ENCODE measurements at places on chromosomes 3 and 15.

DNA sequence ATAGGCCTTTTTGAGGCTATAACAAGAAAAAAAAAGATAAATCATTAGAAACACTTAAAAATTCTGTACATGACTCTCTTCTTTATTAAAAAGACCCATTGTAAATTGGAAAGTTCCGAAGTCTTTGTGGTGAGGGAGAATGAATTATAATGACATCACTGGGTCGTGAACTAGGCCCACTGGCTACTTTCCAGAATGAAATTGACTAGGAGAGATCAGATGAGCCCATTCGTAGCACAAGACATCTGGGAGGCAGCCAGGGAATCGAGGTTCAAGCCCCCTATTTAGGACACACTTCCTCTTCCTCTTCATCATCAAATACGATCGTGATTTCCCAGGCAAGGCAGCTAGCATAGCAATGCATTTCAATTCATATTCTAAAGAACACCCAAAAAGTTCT lies 889.8 kb upstream of the NR2F2 start:
- no peak for DNase-seq

DNA sequence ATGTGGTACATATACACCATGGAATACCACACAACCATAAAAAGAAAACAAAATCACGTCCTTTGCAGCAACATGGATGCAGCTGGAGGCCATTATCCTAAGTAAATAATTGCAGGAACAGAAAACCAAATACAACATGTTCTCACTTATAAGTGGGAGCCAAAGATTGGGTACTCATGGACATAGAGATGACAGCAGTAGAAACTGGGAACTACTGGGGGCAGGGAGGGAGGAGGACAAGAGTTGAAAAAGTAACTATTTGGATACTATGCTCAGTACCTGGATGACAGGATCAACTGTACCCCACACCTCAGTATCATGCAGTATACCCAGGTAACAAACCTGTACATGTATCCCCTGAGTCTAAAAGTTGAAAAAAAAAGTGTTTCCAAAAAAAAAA lies 23.2 kb upstream of the ATOSA start:
- DNase-seq = no peak

GRCh38 chr3:24439021-24439420 lies 55.6 kb downstream of the THRB start:
- no peak for DNase-seq

GRCh38 chr15:89627256-89627970 lies 27.9 kb downstream of the KIF7 start:
- DNase-seq = no peak

All from activated CD4-positive, alpha-beta T cell treated with anti-CD3 and anti-CD28 coated beads for 4 hours (primary cell).